ENCODE measurements at places on chromosomes 4 and X.

DNA sequence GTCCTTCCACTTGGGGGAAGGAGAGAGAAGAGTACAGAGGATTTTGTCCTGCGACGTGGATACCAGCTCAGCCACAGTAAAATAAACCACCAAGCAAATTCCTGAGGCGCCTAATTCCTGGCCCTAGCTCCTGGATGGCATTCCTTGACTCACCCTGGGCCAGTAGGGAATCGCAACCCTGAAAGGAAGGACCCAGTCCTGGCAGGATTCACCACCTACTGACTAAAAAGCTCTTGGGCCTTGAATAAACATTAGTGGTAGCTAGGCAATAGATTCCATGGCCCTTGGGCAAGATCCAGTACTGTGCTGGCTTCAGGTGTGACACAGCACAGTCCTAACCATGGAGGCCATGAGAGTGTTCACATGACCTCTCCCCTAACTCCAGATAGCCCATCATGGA, 45.6 kb downstream of the GABRA3 start:
- DNase-seq, result no peak

GRCh38 chr4:174826660-174827059, 2.4 kb downstream of the GLRA3 start:
- DNase-seq, result no peak

DNA sequence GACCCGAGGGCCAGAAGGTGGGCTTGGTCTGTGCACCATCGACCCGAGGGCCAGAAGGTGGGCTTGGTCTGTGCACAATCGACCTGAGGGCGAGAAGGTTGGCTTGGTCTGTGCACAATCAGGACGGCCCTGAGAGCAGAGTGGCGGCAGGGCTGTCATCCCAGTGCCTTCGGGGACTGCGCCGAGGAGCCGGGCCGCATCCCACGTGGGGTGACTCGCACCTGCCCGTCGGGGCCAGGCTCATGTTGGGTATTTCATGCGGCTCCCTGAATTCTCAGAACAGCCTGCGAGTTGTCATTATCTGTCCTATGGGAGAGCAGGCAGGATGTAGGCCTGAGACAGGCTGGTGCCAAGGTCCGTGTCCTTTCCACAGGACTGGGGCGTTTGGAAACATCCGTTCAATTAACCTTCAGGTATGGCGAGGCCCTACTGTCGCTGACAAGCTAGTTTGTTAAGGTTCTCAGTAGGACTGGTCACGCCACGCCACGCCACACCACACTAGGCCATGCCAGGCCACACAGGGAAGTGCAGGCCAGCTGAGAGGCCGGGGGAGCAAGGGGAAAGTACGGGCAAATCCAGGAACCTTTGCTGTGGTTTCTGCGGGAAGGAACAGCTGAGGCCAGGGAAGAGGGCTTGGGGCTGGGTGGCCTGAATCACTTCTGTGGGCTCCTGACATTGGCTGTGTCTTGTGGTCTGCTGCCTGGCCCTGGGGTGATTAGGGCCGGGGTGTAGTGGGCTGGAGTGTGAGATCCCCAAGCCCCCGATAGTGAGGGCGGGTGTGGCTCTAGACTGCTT, 182.9 kb downstream of the AFAP1 start:
- no peak for DNase-seq

- DNase-seq, result no peak
Measured at GRCh38 chr4:16045687-16046086, 38.1 kb downstream of the PROM1 start.

GRCh38 chr4:54946741-54947140, 178.7 kb downstream of the KDR start:
- DNase-seq, result no peak

GRCh38 chr4:119490335-119490734, 138.3 kb downstream of the PDE5A start:
- no peak for DNase-seq

GRCh38 chr4:114547340-114548134, 51.1 kb upstream of the UGT8 start:
- DNase-seq, result no peak

GRCh38 chrX:45202171-45202570, 1.5 kb upstream of the DIPK2B start:
- DNase-seq, result no peak

- no peak for DNase-seq
Measured at GRCh38 chr4:161604516-161605300, 559.1 kb downstream of the FSTL5 start.

DNA sequence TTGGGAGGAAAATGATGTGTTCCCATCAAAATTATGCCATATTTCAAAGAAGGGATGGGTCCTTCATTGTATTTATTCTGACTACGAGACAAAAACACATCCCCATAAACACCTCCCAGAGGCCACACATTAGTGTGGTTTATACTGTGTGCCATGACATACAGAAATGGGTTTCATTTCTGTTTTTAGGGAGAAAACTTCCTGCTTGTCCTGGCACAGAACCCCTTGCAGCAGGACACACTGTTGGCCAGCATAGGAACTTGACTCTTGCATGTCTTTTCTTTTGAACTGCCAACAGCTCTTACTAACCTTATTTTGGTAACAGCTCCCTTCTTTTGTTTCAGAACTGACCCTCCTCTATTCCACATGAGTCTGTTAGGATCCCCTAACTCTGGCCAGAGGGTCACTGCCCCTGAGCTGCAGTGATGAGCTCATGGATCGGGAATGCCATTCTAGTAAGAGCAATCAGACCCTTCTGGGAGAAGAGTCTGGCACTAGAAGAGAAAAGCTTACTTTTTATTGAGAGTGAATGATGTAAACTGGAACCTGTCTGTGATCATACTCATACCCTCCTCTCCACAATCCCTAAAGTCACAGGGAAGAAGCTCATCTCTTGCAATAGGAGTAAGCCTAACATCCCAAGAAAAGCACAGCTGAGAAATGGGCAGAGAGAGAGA, 86.4 kb downstream of the SMIM20 start:
- DNase-seq, result no peak
